ENCODE measurements at places on chromosomes 16 and 17. TPM values are rescaled to one million over a fixed set of nuclear protein-coding genes. Genes with fewer than 3 reads are reported as not detected.

Gene GNG13
- total RNA-seq, result not detected

DNA sequence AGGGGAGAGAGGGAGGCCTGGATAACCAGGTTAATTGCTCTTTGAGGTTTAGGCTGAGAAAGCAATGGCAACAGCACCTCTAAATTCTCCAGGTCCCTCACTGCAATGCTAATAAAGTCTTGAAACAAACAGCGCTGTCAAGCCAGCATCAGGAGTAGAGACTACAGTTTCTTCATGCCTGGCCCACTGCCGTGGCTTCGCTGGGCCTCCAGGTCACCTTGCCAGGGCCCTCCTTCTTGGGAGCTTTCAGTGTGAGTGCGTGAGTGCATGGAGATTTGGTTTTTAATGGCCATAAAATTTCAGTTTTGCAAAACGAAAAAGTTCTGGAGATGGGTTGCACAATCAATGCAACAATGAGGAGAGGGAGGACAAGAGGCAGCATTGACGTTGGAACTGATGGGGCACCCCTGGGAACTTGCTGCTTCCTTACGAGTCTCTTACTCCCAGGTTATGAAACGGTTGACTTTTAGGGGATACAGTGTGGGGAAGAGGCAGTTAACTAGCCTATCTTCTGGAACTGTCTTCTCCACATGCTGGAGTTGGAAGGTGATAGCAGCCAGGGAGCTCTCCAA is 229.4 kb downstream of the XYLT1 start:
- DNase-seq, result no peak

DNA sequence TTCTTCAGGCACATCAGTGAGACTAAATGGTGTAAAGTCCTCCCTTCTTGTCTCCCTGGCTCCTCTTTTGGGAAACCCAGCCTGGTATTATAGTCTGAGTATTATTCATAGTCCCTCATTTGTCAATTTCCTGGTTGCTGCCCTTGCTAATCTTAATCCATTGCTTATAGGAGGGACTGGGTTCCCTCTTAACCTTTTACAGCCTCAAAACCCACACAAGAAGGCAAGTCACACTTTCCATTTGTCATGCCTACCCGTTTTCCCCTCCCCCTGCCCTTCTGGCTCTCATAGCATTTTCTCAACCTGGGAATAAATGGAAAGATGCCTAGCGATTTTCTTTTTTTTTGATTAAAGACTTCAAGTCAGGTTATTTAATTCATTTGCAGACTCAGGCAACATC is 124.8 kb downstream of the MAP2K6 start:
- DNase-seq, result no peak

DNA sequence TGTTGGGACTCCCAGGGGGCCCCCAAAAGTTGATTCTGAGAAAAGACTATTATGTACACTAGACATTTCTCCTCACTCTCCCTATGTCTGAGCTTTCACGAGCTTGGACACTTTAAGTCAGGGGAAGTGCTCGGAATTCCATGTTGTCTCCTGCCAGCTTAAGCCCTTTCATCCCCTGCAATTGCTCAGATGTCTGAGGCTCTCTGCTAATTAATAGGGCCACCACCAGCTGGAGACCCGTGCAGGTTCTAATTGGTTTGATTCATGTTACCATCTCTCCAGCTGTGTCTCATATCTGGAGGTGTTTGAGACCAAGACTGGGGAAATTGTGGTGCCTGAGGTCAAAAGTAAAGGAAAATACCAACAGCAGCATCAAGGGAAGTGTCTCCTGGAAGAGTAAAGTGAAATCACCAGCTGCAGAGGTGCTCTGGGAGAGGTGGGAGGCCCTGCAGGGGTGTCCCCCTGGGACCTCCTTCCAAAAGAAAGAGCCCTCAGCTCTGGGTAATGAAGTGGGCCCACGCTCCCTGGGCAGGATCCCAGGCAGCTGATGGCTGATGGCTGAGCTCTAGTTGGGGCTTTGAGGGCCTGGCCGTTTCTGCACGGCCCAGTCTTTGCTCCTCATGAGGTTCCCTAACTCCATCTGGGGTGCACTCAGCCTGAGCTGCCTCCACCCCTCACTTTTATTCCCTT is 5.8 kb upstream of the UTS2R start:
- no peak for DNase-seq

DNA sequence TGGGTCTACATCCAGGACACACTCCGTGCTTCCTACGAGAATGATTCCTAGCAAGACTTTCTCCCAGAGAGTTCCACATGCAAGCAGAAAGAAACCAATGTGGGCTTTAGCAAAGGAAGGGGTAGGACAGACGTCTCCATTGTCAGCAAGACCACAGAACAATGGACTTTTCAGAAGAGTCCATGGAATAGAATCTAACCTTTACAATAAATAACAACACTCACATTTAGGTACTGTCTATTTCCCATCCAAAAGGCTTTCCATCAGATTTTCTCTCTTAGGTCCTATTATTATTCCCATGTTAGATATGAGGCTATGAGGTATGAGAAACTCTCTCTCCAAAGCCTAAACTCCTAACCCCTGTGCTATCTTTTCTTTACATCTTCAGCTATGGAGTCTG is 360.9 kb downstream of the GRIN2A start:
- no peak for DNase-seq

Gene HSD17B1
- 0.37 TPM for total RNA-seq

Gene VWA3A
- total RNA-seq, result not detected

GRCh38 chr16:88315543-88316105 is 67.1 kb upstream of the ZNF469 start:
- peak; percentile 69 for DNase-seq

DNA sequence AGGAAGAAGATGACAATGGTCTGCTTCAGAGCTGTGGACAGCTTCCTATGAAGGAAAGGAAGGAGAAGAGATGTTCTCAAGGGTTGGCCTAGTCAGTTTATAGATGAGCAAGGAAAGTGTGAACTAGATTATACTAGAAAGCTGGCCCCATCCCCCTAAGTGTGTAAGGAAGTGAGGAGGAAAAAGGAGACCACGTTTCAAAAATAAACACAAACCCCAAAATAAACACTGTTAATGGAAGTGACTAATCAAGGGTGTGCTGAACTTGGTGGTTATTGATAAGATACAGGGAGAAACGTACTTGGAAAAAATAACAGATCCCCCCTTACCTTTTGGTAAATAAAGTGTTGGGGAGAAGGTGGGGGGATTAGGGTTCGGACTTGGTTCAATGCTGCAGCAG is 267.1 kb downstream of the SOX9 start:
- DNase-seq, result no peak

Gene PRSS21
- not detected for total RNA-seq

DNA sequence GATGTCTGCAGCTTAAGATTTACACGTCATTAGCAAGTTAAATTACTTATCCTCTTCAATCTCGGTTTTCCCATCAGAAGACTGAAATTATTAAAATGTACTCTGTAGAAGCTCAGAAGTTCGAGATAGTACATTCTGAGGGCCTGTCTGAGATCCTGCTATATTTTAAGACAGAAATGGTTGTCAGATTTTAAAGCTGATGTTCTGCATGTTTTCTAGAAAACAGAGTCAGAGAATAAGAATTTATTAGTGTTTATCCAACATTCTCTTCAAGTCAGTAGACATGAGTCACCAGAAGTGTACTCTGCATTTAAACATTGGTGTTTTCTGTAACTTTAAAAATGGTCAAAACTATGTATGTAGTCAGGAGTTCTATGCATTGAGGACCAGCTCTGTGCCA is 155.2 kb upstream of the MYOCD start:
- no peak for DNase-seq

DNA sequence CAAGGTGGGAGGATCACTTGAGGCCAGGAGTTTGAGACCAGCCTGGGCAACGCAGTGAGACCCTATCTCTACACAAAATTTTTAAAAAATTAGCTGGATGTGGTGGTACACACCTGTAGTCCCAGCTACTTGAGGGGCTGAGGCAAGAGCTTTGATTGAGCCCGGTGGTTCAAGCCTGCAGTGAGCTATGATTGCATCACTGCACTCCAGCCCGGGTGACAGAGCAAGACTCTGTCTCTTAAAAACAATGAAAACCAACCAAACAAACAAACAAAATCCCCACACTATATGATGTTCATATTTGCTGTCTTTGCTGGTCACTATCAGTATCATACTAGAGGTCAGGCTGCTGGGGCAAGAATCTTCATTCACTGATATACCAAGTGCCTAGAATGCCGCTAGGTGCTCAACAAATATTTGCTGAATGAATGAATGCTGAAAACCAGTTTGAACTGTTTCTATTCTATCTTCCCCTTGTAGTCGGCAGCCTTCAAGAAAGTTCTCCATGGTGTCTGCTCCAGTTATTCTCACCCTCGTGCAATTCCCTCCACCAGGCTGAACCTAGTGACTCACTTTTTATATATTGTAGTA is 127.0 kb downstream of the IRX3 start:
- no peak for DNase-seq

Gene AHSP
- total RNA-seq, result not detected

DNA sequence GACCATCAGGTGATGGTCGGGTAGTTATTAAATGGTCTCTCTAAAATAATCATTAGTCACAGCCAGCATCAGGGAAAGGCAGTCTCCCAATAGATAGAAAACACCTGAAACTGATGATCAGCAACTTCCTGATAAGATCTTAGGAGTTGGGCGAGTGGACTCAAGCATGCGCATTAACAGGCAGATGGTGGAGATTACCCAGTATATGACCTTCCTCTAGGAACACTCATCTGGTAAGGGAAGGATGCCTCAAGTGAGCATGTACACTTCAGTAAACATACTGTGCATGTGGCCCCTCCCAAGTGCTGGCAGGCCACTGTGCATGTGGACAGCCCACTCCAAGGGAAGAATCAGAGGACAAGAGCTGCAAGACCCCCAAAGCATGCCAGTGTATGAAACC is 105.9 kb downstream of the ABCC12 start:
- DNase-seq, result no peak

Gene C16orf96
- not detected for total RNA-seq
